ENCODE measurements at places on chromosomes 7 and 10.

DNA sequence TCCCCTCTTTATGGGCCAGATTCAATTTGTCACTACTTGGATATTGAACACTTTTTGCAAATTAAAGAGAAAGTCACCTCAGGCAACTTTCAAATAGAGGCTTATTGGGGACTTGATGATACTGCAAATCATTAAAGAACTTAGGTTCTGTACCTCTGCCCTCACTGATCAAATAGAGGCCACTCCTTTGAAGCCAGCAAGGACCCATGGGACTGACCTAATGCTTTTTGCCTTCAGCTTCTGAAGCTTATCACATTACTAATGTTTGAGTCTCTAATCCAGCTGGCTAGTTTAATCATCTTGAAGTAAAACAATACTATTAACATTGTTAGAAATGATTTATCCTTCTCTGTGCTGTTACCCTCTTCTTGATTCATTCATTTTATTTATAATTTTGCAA is 93.0 kb upstream of the ZNF800 start:
- DNase-seq: no peak

- no peak for DNase-seq
Measured at GRCh38 chr7:87151729-87152111, 533 bp upstream of the DMTF1 start.

DNA sequence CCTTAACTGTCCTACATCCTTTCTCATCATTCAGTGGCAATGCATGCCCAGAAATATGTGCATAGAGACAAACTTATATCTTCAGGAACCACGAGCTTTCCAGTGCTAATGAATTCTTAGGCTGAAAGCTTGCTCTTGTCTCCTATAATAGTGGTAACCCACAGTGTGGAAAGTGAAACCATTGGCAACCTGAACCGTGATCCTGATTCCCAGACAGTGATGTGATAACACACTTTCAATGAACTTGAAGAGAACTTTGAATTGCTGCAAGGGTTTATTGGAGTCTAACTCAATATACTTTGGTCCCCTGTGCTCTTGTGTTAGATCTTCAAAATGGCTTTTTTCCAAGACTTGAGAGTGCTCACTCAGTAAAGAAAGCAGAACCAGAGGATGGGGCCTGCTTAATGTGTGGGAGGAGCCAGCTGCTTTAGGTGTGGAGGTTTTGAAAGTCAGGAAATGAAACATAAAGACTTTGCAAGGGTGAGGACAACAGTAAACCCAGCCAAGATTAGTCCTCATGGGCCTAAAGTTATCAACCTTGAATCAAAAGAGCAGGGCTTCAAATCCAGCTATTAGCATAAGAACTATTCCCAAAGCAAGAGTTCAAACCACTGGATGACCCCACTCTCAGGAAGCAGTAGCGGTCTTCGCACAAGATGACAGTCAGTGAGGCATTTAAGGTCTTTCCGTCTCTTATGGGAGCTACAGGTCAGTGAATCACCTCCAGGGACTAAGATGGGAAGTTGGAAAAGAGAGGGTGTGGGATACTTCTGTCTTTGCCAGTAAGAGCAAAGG is 332.4 kb upstream of the NRP1 start:
- DNase-seq: peak; percentile 5

GRCh38 chr10:22854935-22855421 is 72.9 kb upstream of the ARMC3 start:
- DNase-seq: no peak

DNA sequence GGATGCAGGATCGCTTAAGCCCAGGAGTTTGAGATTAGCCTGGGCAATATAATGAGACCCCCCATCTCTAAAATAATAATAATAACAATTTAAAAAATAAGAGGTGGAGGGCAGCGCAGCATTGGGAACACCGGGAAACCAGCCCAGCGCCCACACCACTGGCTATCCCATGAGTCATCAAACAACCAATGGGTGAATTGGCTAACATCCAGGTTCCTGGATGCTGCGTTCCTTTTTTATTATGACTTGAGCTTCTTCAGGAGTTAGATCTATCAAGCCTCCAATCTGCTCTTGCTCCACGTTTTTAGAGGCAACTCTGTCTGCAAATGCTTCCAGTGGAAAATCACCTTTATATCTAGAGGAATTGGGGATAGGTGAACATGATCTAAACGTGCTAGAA is 10.0 kb upstream of the LRRC4 start:
- no peak for DNase-seq

GRCh38 chr7:157177333-157177982 is 38.7 kb downstream of the UBE3C start:
- DNase-seq: no peak

DNA sequence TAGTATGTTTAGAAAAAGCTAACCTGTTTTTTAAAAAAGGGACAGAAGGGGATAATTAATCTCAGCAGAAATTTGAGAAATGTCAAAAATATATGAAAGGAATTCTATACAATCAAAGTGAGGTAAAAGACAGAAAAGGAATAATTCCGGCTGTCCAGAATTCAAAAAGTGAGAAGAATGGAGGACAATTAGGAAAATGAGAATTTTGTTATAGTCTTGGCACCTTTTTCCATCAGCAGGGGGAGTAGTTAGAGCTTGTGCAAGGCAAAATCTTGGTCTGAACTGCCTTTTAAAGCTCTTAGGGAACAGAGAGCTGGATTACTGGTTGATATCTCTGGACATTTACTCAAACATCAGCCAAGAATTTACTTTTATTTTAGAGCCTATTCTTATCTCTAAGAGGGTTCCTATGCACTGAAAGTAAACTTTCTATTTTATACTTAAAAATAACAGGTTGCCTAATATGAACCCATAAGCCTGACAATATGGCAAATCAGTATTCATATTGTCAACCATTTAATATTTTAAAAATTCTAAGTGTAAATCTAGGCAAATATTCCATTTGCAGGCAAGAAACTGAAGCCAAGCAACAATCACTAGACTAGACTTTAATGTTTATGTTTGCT is 185.6 kb downstream of the ANK3 start:
- DNase-seq: peak; percentile 20

GRCh38 chr7:30799976-30800661 is 28.9 kb downstream of the MINDY4 start:
- DNase-seq: no peak

DNA sequence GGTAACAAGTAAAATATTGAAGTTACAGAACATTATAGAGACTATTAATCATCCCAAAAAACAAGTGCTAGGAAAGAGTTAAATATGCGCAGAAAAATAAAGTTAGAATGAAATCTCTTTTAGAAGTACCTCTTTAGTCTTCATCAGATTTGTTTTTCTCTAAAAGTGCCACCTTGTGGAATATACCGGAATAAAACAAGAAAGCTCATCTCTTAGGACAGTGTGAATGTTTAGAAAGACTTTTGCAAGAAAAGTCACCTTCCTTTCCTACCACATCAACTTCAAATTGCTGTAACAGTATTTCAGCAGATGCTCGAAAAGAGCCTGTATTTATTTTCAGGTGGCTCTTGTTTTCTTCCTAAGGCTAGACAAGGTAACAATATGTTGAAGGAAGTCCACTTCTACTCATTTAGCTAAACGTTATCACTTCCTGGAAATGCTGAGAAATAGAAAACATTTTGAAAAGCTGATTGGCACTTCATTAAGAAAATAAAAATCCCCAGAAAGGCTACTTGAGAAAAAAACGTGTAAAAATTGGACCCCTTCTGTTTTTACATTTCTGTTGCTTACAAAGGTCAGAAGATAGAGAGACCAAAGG is 19.8 kb upstream of the FAM133B start:
- no peak for DNase-seq

DNA sequence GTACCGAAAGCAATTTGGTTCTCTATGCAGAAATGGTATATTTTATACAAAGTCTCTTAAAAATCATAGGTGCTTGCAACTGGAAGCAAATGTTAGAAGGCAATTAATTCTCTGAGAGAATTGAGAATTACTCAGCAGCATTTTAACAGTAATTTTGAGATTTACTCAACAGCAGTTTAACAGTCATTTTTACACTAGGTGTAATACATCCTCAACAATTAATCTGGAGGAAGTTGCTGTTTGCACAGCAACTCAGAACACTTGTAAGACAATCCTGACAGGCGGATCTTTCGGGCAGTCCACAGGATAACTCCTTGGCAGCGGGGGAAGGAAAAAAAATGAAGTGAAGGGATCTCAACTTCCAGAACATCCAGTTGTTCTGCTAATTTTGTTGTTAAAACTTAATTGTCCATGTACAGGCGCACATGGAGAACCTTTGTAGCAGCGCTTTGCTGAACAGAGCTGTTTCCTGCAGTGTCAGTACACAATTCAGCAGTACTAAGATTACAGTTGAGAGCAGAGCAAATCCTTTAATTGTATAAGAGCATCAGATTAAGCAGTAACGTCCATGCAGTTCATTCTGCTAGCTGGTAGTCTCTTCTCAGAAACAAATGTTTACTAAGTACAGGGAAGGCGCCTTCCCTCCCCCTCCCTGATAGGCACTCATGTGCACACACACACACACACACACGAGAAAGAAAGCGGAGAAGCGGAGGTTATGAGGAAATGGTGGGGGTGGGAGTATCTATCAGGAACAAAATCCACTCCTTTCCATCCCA is 43.8 kb downstream of the ENO4 start:
- DNase-seq: no peak

- DNase-seq: no peak
Measured at GRCh38 chr10:8014649-8015048, 39.8 kb upstream of the GATA3 start.

GRCh38 chr7:128947854-128948253 is 10.1 kb downstream of the IRF5 start:
- DNase-seq: no peak

- no peak for DNase-seq
Measured at GRCh38 chr10:5679606-5680005, 5.0 kb upstream of the TASOR2 start.

- no peak for DNase-seq
Measured at GRCh38 chr7:25361863-25362262, 133.6 kb upstream of the NPVF start.

DNA sequence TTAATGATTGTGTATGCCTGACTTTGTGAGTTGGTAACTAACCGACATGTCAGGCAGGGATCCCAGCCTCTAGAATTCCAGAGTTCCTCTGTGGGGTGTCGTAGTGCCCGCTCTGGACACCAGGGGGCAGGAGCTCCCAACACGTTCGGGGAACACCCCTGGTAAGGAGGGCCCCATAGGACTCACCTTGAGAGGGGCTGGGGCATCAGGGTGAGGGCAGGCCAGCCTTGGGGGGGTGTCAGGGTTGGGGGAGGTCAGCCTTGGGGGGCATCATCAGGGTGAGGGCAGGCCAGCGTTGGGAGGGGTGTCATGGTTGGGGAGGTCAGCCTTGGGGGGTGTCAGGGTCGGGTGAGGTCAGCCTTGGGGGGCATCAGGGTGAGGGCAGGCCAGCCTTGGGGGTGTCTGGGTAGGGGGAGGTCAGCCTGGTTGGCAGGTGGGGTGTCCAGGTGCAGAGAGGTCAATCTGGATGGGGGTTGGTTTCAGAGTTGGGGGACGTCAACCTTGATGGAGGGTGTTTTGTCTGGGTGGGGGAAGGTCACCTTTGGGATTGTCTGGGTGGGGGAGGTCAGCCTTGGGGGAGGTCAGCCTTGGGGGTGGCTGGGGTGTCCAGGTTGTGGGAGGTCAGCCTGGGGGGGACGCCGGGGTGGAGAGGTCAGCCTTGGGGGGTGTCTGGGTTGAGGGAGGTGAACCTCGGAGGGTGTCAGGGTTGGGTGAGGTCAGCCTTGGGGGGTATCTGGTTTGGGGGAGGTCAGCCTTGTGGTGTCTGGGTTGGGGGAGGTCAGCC is 45.6 kb upstream of the SUN1 start:
- peak; percentile 53 for DNase-seq

DNA sequence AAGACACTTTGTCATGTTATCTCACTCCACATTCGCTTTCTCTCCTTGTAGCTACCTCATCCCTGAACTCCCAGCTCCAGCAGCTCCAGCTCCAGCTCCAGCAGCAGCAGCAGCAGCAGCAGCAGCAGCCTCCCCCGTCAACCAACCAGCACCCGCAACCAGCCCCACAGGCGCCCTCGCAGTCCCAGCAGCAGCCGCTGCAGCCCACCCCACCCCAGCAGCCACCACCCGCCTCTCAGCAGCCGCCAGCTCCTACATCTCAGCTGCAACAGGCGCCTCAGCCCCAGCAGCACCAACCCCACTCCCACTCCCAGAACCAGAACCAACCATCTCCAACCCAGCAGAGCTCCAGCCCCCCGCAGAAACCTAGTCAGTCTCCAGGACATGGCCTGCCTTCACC is 226.6 kb upstream of the YAE1 start:
- DNase-seq: no peak

- DNase-seq: no peak
Measured at GRCh38 chr10:1807924-1808323, 70.6 kb upstream of the ADARB2 start.

GRCh38 chr7:64881461-64882287 is 21.4 kb upstream of the ZNF273 start:
- DNase-seq: no peak

GRCh38 chr7:117210397-117210796 is 112.5 kb downstream of the WNT2 start:
- no peak for DNase-seq

All from CD4-positive, alpha-beta T cell treated with Interferon alpha-2 for 1 hour (primary cell).